ENCODE measurements at places on chromosomes 1 and 21. TPM values are rescaled to one million over a fixed set of nuclear protein-coding genes. Genes with fewer than 3 reads are reported as not detected.

GJA5 gene
- 68.2 TPM for total RNA-seq

DNA sequence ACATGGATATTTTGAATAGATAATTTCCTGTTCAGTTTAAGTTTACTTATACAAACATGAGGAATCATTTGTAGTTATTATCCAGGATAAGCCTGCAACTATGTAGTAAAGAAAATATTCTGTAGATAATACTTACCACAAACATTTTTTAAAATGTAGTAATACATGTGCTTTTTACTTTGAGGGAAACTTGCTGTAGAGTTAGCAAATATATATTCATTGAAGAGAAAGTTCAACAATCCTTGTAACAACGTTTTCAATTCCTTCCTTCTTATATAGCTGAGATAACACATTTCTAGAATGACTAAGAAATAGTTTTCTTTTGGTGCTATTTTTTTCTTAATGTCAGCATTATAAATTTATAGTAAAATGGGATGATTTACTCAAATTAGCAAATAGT is 664.6 kb upstream of the ADAMTS5 start:
- H3K27me3 ChIP-seq = no peaks in the 10 kb centered on the region
- no peak overlapping the region for H3K27ac ChIP-seq
- H3K4me3 ChIP-seq = no peak overlapping the region
- H3K36me3 ChIP-seq = no peaks in the 10 kb centered on the region
- no peaks in the 10 kb centered on the region for H3K4me1 ChIP-seq

DNA sequence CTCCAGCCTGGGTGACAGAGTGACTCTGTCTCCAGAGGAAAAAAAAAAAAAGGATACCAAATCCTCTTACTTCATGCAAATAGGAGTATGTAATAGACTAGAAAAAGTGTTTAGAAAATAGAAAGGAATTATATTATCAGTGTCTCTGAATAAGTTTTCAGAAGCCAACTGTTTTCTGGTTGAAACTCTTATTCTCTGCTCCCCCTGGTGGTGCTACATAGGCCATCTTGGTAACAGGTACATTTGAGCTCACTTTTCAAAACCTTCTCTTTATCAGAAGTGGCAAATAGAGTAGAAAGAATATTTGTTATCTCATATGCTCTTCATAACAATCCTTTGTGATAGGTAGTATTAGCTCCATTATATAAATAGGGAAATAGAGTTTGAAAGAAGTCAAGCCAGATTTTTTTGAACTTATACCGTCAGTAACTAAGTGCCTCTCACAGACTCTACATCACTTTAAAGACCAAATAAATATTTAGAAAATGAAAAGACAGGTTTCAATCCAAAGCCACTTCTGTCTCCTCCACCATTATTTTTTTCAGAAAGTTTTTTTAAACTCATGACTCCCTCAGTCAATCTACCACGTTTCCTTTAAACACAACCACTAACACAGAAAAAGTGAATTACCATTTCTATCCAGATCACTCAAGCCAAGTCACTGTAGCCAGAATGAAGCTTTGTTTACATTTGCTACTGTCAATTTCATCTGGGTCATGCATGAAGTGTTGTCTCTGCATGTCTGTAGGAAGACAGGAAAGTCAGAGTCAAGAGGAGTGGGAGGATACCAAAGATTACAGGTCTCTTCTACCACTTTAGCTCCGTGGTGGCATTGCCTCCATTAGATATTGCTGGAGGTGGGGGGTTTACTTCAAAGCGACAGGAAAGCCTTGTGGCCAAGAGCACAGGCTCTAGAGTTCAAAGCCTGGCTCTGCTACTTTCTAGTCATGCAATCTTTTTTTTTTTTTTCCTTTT is 45.6 kb downstream of the IL23R start:
- H3K4me3 ChIP-seq = no peak overlapping the region
- no peak for DNase-seq
- no peaks in the 10 kb centered on the region for H3K27me3 ChIP-seq
- H3K27ac ChIP-seq = no peak overlapping the region

GRCh38 chr1:101613546-101613945 is 376.7 kb downstream of the S1PR1 start:
- no peak overlapping the region for H3K27ac ChIP-seq
- H3K4me3 ChIP-seq = no peak overlapping the region
- no peak for DNase-seq
- H3K36me3 ChIP-seq = no peaks in the 10 kb centered on the region
- no peaks in the 10 kb centered on the region for H3K27me3 ChIP-seq

GRCh38 chr21:41961282-41961701 is 7.5 kb upstream of the C2CD2 start:
- H3K4me3 ChIP-seq = no peak overlapping the region
- peaks cover 13% of the 10 kb centered on the region for H3K4me1 ChIP-seq
- DNase-seq = no peak
- H3K27ac ChIP-seq = no peak overlapping the region
- H3K27me3 ChIP-seq = no peaks in the 10 kb centered on the region

DNAH14 gene
- 15.2 TPM for total RNA-seq

DNA sequence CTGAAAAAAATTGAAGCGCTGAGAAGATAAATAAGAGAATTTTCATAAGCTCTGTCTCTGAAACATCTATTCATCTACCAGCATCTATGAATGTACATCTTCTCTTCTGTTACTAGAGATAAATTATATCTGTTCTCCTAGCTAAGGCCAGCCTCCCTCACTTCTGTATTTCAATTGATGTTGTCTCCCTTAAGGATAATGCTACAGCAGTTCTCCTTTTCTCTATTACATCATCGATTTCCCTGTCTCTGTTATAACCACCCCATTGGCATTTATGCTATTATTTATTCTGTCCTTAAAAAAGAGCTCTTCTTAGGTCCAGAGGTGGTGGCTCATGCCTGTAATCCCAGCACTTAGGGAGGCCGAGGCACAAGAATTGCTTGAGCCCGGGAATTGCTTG is 42.9 kb upstream of the TMCO2 start:
- H3K4me1 ChIP-seq = no peaks in the 10 kb centered on the region
- no peaks in the 10 kb centered on the region for H3K36me3 ChIP-seq
- no peak overlapping the region for H3K27ac ChIP-seq
- no peak for DNase-seq

DNA sequence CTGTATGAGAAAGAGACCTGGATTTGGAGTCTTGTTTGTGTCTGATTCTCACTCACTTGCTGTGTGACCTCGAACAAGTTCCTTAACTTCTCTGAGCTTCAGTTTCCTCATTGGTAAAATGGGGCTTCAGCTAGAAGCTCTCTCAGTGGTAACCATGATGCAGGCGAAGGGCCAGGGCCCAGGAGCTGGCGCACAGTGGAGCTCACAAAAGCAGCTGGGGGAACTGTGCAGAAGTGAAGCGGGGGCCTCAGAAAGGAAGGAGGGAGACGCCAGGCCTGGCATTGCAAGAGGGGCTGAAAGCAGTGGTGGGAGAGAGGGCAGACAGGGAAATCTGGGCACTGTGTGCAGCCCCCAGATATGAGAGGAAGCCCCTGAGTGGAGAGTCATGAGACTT is 88.9 kb upstream of the RUNX3 start:
- no peak overlapping the region for H3K27ac ChIP-seq
- no peaks in the 10 kb centered on the region for H3K36me3 ChIP-seq
- H3K4me1 ChIP-seq = no peaks in the 10 kb centered on the region
- no peak for DNase-seq

DNAJB4 gene
- total RNA-seq = 45.6 TPM

- DNase-seq = no peak
- H3K27ac ChIP-seq = no peak overlapping the region
- no peak overlapping the region for H3K4me3 ChIP-seq
These were observed 18.6 kb upstream of the MAPKAPK2 start for GRCh38 chr1:206666031-206666561.

DNA sequence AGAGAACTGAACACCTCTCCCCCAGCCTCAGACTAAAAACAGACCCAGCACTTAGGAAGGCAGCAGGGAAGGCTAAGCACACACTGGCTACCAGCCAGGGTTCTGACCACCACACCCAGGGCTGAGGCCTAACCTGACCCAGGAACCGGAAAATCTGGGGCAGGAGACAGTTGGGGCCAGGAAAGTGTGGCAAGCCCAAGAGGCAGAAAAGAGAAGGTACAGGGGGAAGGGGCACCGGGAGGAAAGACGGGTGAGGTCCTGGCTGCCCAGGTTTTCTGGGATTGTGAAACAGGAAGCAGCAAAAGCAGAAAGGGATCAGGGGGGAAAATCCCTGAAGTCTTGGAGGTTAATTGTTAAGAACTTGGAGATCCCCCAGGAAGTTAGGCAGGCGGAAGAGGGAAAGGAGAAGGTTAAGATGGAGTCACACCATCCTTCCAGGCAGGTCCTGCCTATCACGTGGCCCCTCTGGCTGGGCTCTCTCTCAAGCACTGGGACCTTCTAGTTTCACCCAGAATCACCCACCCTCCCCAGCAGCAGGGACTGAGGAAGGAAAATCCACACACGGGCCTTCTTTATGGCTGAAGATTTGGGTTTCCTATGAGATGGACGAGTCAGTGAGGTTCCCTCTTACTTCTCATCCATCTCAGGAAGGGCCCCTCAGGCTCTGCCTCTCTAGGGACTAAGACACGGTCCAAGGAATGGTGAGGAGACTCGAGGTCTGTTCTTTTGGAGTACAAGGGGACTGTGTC is 2.6 kb downstream of the HDGF start:
- H3K27ac ChIP-seq = peak overlapping the region; percentile 98
- H3K27me3 ChIP-seq = no peaks in the 10 kb centered on the region
- no peak for DNase-seq
- H3K4me1 ChIP-seq = peaks cover 44% of the 10 kb centered on the region

PGLYRP4 gene
- total RNA-seq = not detected

KCNT2 gene
- total RNA-seq = 2.7 TPM

- H3K4me1 ChIP-seq = peaks cover 17% of the 10 kb centered on the region
- H3K36me3 ChIP-seq = no peaks in the 10 kb centered on the region
- H3K27ac ChIP-seq = peak overlapping the region; percentile 45
- H3K4me3 ChIP-seq = no peak overlapping the region
- no peaks in the 10 kb centered on the region for H3K27me3 ChIP-seq
These were observed 68.7 kb upstream of the C1orf105 start for GRCh38 chr1:172351754-172352161.

- H3K27ac ChIP-seq = no peak overlapping the region
- peaks cover 5% of the 10 kb centered on the region for H3K27me3 ChIP-seq
These were observed 78.6 kb upstream of the CSF3R start for GRCh38 chr1:36561361-36561724.

- H3K4me1 ChIP-seq = no peaks in the 10 kb centered on the region
- H3K27me3 ChIP-seq = peaks cover 23% of the 10 kb centered on the region
- DNase-seq = no peak
- no peaks in the 10 kb centered on the region for H3K36me3 ChIP-seq
- H3K4me3 ChIP-seq = no peak overlapping the region
- no peak overlapping the region for H3K27ac ChIP-seq
These were observed 58.4 kb downstream of the OVGP1 start for GRCh38 chr1:111369177-111369576.

GRCh38 chr1:41389009-41389408 is 27.8 kb downstream of the FOXO6 start:
- H3K4me1 ChIP-seq = peaks cover 7% of the 10 kb centered on the region
- no peak overlapping the region for H3K27ac ChIP-seq
- no peak for DNase-seq
- H3K36me3 ChIP-seq = no peaks in the 10 kb centered on the region
- H3K27me3 ChIP-seq = peaks cover 24% of the 10 kb centered on the region

Data from left lung (tissue), 14 donors.